ENCODE measurements at places on chromosomes 11 and 22.

DNA sequence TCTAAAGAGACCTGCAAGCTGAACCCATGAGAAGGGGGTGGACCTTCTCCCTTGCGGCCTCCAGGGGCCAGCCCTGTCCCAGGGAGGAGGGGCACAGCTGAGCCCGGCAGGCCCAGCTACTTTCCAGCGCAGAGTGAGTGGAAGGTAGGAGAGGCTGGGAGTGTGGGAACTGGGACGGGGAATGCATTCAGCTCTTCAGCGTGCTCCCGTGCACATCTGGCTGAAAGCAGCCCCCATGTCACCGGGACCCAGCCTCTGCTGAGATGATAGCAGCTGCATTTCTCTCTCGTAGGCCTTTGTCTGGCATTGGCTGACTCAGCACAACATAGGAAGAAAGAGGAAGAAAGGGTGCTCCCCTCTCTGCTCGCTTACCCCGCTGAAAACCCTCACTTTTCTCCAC is 951.5 kb downstream of the TBC1D22A start:
- DNase-seq: peak; percentile 30

DNA sequence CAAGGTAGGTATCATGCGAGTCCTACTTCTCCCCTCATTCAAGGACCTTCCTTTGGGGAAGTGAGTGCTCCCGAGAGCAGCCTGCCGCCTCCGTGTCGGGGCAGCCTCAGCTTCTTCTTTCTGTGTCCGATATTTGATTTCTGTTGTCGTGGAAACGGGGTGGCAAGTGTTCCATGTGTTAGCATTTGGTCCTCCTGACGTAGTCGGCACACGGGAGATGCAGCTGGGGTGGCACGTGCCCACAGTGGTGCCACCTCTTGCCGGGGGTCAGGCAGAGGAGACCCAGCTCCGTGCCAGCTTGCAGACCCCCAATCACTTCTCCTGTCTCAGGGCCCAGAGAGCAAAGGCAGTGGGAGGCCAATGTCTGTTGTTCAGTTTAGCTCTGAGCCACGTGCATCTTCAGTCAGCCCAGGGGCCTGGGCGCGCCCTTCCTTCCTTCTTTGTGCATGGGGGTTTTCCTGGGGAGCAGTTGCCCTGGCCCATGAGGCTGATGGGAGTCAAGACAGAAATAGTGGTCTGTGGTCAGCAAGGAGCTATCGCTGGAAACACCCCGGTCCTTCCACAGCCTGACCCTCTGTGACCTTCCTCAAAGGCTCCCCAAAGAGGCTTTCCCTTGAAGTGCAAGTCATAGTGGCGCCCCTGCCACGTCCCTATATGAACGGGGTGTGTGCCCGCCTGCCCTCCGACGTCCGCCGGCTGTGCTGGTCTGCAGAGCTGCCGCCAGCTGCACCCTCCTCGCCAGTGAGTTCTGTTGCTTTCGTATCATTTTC is 44.5 kb downstream of the PARVB start:
- DNase-seq: no peak

DNA sequence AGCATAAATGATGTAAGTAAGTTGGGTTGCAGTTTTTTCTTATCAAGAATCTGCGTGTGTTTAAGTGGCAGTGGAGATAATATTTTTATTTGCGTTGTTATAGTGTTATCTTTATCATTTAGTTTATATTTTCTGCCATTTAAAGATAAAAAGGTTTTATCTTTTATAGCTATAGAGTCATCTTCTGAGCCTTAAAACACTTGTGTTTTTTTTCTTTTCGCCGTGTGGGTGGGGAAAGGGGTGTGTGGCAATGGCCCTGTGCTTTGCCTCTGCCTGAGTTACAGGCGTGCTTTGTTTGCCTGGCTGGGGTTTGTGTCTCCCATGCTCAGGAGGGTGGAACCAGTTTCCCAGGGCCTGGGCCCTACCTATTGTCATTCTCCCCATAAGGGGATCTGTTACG is 16.2 kb downstream of the ARHGEF12 start:
- DNase-seq: peak; percentile 48

DNA sequence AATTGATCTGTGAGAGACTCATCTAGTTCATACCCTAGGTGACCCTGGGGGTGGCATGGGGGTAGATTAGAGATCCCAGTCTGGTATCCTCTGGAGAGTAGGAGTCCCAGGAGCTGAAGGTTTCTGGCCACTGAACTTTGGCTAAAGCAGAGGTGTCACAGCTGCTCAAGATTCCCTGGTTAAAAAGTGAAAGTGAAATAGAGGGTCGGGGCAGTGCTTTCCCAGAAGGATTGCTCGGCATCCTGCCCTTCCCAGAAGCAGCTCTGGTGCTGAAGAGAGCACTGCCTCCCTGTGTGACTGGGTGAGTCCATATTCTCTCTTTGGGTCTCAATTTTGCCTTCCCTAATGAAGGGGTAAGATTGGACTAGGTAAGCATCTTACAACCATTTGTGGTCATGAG is 653 bp downstream of the IL18BP start:
- DNase-seq: no peak

GRCh38 chr11:124233376-124233775 is 7.5 kb upstream of the OR8G1 start:
- no peak for DNase-seq

GRCh38 chr22:30483169-30483568 is 11.4 kb upstream of the SEC14L3 start:
- DNase-seq: no peak

DNA sequence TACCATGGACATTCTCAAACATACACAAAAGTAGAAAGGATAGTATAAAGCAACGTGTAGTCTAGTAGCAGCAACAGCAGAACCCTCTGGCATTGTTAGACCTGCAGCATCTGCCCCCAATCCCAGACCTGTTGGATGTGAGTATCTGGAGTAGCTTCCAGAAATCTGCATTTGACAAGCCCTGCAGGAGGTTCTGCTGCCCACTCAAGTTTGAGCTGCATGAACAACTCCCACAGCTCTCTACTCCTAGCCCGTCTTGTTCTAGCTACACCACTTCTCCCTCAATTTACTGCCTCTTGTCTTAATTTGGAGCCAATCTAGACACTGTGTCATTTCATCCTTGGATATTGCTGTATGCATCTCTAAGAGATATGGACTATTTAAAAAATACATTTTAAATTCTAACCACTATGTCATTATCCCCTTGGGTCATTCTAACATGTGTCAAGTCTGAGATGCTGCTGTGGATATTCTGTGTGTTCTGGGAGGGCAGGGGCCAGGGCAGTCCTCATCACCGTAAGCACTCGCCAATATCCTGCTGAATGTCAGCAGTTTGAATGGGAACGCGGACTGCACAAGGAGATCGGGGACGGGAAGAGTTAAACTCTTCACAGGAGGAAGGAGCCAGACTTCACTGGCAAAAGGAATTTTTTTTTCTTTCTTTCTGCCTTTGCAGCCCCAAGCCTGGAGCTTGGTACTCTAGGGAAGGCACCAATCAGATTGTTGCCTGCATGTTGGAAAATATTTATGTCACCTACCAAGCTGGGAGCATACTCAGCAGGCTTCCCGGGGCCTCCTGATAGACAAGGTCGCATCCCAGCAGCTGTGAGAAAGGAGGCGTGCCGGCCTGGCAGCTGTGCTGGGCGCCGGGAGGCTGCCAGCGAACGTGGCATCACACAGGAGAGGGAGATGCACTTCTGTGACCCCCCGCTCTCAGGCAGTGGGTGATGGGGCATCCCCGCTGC is 429.0 kb downstream of the MIAT start:
- no peak for DNase-seq

DNA sequence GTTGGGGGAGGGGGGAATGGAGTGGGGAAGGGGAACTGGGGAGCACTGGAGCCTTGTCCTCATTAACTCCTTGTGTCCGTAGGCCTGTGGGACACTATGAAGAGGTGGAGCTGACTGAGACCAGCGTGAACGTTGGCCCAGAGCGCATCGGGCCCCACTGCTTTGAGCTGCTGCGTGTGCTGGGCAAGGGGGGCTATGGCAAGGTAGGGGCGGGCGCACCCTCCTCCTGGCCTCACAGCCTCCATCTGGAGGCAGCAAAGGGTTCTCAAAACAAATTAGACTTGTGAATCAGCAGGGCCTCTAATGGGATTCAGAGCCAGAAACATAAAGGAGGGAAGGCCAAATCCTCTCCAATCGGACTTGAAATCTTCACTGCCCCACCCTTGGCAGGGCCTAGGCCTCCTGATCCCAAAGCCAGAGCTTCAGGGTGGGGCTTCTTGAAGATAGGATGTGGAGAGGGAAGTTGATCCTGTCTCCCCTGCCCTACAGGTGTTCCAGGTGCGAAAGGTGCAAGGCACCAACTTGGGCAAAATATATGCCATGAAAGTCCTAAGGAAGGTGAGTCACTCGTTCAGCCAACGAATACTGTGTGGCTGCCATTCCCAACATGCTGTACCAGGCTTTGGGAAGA is 859 bp downstream of the RPS6KB2 start:
- DNase-seq: no peak

GRCh38 chr22:48161298-48161697 is 1398.8 kb downstream of the TBC1D22A start:
- no peak for DNase-seq

DNA sequence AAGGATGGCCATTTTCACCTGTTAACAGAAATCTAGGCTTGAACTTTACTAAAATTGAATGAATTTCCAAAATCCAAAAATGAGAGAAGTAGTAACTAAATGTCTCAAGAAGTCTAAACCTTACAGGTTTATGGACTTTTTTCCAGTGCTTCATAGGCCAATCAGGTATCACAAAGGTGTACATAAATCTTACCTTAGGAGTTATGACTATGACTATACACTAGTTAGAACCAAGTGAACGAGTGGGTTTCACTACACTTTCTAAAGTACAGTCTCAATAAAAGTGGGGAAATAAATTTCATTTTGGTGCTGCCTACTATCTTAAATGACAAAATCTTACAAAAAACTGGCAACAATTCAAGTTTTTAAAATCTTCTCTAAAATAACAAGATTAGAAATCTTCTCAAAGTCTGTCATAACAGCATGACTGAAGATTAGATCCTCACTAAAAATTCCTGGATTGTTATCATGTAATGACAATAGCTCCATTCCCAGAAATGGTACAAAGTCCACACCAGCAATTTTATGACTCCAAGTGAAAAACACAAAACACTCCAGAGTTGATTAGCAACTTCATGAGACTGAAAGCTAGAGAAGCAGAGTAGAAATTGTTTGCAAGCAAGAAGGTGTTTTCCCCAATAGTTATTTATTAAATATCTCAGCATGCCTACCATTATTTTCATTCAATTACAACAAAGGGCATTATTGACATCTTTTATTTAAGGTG is 20.9 kb downstream of the SOX6 start:
- no peak for DNase-seq

- no peak for DNase-seq
Measured at GRCh38 chr11:119723243-119723951, 5.6 kb downstream of the NECTIN1 start.

DNA sequence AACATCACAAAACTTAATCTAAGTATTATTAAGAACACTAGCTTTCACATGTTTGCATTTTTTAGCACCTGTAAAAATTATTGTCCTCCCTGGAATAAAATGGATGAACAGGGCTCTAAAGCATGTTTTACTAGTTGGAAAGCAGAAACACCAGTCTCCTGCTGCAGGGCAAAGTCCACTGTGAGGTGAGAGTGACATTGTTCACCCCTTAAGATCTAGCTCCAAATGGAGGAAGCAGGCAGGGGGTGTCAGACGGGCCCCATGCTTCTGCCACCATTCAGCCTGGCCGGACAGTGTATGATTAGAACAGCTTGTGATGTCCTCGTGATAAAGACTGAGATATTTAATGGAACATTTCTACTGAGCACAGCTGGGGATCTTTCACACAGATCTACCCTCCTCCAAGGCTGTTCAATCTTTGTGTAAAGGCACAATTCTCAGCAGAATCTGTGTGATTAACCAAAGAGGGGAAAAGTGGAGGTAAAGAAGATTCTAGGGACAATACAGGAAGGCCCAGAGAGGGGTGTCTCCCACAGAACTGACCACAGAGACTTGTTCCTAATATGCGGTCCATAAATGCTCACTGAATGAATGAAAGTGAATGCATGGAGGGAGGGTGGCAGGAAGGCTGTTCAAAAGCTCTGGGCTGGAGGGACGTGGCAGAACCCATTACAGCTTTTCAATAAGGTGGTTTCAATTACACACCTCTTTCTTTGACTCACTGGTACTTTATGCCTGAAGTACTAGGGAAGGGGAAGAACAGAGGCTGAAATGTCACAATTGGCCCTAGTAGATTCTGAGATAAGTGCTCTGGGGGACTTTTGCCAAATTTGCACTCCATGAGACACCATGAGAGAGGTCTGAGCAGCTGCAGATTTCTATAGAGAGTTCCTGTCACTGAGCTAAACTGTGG is 239.1 kb upstream of the ARHGAP20 start:
- DNase-seq: no peak

DNA sequence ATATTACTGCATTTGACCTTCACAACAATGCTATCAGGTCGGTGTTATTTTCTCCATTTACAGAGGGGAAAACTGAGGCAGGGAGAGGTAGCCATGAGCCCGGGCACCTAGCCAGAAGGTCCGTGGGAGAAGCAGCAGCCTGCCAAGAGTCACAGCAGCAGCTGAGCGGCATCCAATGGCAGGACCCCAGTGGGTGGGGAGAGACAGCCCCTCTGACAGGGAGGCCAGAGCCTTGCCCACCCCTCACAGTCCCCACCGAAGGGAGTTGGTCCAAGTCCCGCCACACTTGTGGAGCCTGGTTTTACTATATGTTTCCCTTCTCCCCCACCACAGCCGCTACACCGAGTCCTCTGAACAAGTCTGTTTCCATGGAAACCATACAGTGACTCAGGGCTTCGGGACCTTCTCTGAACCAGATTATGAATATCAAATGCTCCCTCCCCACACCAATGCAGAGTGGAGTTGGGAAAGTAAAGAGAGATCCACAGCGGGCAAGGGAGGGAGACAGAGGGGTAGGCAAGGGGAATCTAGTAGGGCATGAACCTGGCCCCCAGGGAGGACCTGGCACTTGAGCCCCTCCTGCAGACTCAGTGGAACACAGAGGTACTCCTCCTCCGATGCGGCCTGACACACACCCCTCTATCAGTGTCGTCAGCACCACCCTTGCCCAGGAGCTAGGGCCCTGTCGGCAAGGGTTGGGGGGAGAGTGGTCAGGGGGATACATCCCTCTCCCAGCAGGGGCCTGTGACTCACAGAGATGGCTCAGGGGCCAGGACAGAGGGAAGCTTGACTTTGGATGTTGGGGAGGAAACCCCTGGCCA is 2.5 kb downstream of the CHST1 start:
- peak; percentile 33 for DNase-seq

- DNase-seq: no peak
Measured at GRCh38 chr22:42747701-42748513, 27.2 kb upstream of the A4GALT start.

- peak; percentile 76 for DNase-seq
Measured at GRCh38 chr11:69704508-69705253, 859 bp upstream of the FGF19 start.

DNA sequence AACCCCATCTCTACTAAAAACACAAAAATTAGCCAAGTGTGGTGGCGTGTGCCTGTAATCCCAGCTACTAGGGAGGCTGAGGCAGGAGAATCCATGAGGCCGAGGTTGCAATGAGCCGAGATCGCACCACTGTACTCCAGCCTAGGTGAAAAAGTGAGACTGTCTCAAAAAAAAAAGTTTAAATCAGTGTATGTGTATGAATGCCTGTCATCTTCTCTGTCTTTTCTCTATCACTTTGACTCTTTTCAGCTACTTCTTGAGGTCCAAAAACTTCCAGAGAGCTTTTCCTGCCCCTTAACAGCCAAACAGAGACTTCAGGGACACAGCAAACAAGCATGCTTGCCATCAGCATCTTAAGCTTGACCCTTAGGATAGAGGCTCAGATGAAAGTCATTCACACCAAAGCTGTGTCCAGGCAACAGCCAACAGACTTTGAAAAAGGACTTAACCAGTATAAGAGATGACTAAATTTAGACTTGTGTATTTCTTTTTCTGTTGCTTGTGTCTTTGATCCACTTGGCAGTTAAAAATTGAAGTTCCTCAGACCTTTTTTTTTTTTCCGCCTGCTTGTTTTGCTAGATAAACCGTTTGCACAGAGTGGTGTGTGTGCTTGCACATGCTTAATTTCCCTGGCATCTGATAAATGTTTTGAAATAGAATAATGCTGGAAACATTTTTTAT is 151.9 kb downstream of the DBX1 start:
- no peak for DNase-seq
